ENCODE measurements at places on chromosomes 7 and 10.

DNA sequence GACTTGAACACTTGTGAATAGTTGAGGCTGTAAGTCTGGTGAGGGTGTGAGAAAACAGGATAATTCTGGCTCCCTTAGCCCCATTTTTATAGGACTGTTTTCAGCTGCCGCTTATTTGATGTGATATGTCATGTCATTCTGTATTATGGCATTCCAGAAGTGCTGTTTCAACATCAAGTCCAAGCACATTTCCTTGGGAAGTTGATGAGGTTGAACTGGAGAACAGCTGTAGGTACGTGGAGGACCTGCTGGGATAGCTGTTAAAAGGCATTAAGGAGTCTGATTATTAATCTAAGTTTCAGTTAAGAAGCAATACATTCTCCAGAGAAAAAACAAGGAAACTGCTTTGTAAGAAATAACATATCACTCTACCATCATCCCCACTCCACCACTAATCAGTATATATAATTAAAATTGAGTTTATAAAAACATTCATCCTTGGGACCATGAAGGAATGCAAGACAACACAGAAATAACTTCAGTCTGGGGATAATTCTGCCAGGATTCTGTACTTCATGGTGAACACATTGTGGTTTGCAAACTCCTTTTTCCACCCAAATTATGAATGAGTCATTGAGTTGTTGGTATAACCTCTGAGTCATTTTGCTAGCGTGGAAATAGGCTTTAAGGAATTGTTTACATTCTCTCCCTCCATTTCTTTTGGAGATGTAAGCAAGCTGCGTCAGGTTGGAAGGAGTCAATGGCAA is 39.9 kb upstream of the TMEM229A start:
- no peak for DNase-seq

GRCh38 chr7:36244429-36244828 is 91.4 kb downstream of the EEPD1 start:
- DNase-seq: no peak

- DNase-seq: no peak
Measured at GRCh38 chr7:112173568-112173905, 32.7 kb downstream of the DOCK4 start.

- DNase-seq: no peak
Measured at GRCh38 chr7:84399661-84400060, 205.1 kb upstream of the SEMA3A start.

DNA sequence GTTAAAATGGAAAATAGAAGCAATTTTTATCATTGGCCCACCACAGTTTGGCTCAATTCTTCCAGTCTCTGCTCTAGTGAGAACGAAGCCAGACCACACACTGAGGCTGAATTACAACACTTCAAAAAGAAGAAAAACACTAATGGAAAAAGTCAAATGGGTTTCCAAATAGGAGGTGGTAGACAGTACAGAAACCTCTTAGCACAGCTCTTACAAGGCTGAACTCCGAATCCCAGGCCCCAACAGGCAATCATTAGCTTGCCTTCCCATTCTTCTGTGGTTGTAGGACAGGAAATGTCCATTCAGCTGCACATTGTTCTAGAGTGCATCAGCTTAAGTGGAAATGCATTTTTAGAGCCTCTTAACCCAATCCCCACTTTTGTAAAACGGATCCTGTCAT is 115.1 kb upstream of the MEOX2 start:
- DNase-seq: no peak

GRCh38 chr7:69684369-69685292 is 86.4 kb downstream of the AUTS2 start:
- no peak for DNase-seq

- DNase-seq: no peak
Measured at GRCh38 chr10:14676732-14677131, 98.0 kb downstream of the FAM107B start.

DNA sequence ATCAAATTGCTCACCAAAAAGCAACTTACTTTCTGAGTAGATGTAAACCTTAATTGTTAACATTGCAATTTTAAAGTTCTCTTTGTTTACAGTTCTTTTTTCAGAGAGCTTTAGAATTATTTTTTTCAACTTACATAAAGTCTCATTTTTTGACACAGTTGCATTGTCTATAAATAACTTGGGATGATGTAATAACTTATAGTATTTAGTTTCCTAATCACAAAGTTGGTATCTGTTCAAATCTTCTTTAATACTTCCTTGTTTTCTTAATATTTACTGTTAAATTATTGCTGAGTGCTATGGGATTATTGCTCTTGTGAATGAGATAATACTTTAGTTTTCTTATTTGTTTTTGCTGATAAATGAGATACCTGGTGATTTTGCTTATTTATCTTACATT is 18.9 kb upstream of the SUV39H2 start:
- DNase-seq: no peak

DNA sequence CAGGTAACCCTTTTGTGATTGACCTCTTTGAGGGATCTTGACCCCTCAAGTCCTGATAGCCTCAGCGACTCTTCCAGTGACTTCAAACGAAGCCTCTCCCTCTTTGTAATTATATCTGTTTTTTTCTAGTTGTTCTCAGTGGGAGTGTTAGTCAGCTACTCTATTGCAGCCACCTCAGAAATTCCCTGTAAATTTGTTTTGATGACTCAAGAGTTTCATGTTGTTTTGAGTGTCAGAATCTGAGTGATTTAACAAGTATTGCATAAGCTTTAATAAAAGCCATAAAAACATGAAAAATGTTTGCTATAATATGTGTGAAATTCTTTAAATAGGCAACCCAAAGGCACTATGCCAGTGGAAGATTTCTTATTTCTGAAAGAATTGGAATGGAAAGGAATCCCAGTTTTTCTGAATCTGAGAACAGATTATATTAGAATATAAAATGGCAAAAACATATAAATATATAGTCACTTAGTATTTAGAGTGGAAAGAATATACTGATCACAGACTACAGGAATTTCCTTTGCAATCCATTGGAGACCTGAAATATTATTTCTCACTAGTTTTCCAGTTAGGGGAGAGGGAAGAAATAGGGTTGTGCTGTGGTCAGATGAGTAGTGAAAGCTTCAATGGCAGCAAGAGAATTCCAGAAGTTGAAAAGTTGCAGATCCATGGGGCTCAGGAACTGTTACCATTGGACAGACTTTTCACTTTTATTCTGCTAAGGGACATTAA is 94.4 kb upstream of the SEMA3C start:
- no peak for DNase-seq

DNA sequence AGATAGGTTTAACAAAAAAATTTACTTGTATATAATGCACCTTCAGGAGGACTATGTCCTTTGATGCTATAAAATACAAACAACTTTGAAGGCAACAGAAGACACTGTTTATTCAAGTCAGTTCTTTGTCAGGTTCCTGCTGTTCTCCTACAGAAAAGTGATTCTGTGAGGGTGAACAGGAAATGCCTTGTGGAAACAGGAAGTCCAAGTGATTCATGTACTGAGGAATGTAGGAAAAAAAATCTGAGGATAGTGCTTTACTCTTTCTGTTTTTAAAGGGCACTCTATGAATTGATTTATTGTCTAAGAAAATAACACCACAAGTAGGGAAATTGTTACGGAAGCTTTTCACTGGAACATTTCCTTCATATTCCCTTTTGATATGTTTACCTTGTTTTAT is 171.9 kb downstream of the HDAC9 start:
- DNase-seq: no peak

DNA sequence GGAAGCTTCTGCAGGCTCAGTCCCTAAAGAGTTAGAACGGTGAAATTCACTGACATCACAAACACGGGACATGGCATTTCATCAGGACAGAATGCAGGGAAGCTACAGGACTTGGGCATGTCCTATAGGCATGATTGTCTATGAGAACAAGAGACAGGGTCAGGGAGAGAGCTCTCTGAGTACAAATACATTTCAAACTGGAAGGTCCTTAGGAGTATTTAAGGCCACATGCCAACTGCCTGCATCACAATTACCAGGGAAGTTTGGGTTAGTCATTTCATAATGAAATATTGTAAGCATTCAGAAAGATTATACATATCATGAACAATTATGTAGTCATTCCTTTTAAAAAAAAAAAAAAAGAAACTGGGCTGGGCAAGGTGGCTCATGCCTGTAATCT is 71.3 kb downstream of the CREB3L2 start:
- no peak for DNase-seq

DNA sequence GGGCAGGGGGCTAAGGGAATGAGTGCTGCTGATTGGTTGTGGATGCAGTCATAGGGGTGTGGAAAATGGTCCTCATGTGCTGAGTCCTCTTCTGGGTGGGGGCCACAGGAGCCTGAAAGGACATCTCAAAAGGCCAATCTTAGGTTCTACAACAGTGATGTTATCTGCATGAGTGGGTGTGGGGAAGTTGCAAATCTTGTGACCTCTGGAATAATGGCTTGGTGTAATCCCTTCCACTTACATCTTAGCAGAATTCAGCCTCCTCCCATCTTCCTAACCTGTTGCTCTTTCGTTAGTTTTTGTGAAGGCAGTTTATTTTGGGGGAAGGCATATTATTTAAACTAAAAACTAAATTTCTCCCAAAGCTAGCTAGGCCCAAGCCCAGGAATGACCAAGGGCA is 42.0 kb upstream of the OIT3 start:
- no peak for DNase-seq

- DNase-seq: no peak
Measured at GRCh38 chr7:47413526-47414341, 168.2 kb downstream of the TNS3 start.

- DNase-seq: no peak
Measured at GRCh38 chr7:29398011-29398410, 165.6 kb upstream of the PRR15 start.

GRCh38 chr10:34161777-34162370 is 653.2 kb downstream of the PARD3 start:
- no peak for DNase-seq

- peak; percentile 16 for DNase-seq
Measured at GRCh38 chr7:38311329-38311937, 38.0 kb upstream of the TARP start.

DNA sequence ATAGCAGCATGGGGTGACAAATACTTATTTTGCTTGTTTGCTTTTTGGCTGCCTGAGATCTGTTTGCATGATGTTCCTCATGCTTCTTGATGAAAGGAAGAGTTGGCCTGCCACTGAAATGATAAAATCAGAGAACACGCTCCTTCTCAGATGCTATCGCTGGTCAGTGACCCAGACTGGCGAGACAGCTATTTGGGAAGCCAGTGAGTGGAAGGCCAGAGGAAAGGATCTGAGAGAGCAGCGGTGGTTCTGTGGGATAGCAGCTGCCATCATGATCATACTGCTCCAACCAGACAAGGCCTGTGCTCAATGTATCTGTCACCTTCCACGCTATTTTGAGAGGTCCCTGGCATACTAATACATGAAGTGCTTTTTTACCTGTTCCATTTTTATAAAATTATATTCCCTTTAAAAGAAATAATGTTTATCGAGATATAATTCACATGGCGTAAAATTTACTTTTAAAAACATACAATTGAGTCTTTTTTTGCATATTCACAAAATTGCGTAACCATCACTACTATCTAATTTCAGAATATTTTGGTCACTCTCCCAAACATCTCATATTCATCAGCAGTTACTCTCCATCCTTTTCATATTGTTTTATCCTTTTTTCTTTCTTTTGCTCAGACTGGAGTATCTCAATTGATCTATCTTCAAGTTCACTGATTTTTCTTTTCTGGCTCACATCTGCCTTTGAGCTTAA is 695.1 kb downstream of the TNS3 start:
- no peak for DNase-seq
